ENCODE measurements at places on chromosomes 11 and 22. TPM values are rescaled to one million over a fixed set of nuclear protein-coding genes. Genes with fewer than 3 reads are reported as not detected.

- H3K36me3 ChIP-seq, result no peaks in the 10 kb centered on the region
- no peak overlapping the region for H3K27ac ChIP-seq
- H3K4me1 ChIP-seq, result no peaks in the 10 kb centered on the region
- H3K27me3 ChIP-seq, result no peaks in the 10 kb centered on the region
Measured at GRCh38 chr22:48665311-48665995, 1162.2 kb downstream of the BRD1 start.

Gene RAB36
- not detected for total RNA-seq

- H3K27ac ChIP-seq, result no peak overlapping the region
- H3K4me3 ChIP-seq, result no peak overlapping the region
- H3K27me3 ChIP-seq, result no peaks in the 10 kb centered on the region
- DNase-seq, result no peak
- H3K4me1 ChIP-seq, result peaks cover 48% of the 10 kb centered on the region
- H3K36me3 ChIP-seq, result peaks cover 36% of the 10 kb centered on the region
Measured at GRCh38 chr11:121479698-121480238, 27.0 kb upstream of the SORL1-AS1 start.

GRCh38 chr11:14304601-14305000, 54.4 kb downstream of the RRAS2 start:
- peaks cover 18% of the 10 kb centered on the region for H3K4me1 ChIP-seq
- H3K27me3 ChIP-seq, result no peaks in the 10 kb centered on the region
- no peak overlapping the region for H3K4me3 ChIP-seq
- no peak for DNase-seq

DNA sequence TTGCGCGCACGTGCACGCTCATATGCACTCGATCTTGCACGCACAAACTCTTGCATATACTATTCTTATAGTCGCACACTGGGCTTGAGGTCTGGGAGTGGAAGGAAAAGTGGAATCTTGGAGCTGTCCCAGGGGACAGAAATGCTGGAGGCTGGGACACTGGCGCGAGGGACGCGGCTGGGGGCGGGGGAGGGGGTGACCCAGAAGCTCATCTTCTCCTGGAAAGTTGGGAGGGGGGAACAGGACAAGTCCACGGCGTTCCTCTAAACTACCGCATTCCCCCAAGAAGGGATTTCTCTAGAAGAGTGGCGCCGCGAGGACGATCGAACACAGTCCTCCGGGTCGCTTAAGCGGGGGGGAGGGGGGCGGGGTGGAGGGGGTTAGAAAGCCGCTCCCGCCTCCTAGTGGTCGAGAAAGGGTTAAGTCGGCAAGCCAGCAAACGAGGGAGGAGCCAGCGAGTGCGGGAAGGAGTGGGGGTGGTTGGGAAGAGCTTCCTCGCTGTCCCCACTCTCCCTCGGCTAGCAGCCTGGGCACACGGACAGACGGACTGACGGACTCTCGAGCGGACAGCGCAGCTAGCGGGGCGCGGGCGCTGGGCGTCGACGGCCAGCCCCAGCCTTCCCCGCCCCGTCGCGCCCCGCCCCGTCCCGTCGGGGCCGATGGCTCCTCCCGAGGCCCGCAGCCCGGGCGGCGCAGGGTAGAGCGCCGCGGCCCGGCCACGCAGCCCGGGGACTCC, at the start of gene RTN4RL2:
TSS of gene RTN4RL2 (plus strand) at position 507 of the 736 bp plus-strand sequence. CDS start 338 bp downstream, outside the sequence.
- peaks cover 54% of the 10 kb centered on the region for H3K27me3 ChIP-seq
- peaks cover 26% of the 10 kb centered on the region for H3K4me1 ChIP-seq
- H3K4me3 ChIP-seq, result peak within 1 kb of the TSS; percentile 68
- peak; percentile 82 for DNase-seq
- peak within 1 kb of the TSS; percentile 7 for H3K27ac ChIP-seq

DNA sequence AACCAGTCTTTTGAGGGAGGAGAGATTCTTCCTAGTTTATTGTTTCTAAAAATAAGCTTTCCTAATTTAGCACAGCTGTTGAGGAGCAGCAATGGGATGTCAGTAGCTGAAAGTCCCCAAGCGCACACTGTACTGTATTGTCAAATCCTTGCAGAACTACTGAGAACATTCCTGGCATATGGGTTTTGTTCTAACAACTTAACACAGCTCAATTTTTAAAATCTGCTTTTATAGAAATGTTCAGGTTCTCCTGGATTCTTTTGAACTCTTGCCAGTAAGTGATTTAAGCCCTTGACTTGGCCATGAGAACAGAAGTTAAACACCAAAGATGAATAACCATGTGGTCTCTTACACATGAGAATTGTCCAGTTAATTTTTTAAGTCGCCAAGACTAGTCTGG, 218.6 kb downstream of the FAT3 start:
- DNase-seq, result no peak
- H3K36me3 ChIP-seq, result no peaks in the 10 kb centered on the region
- no peaks in the 10 kb centered on the region for H3K4me1 ChIP-seq
- no peak overlapping the region for H3K27ac ChIP-seq
- H3K4me3 ChIP-seq, result no peak overlapping the region

- H3K27ac ChIP-seq, result no peak overlapping the region
- no peaks in the 10 kb centered on the region for H3K36me3 ChIP-seq
- DNase-seq, result no peak
- H3K4me1 ChIP-seq, result no peaks in the 10 kb centered on the region
- H3K27me3 ChIP-seq, result peaks cover 5% of the 10 kb centered on the region
Measured at GRCh38 chr11:11981364-11981763, 27.1 kb downstream of the DKK3 start.

Gene TBX10
- total RNA-seq, result not detected

Gene OVOL1
- 0.07 TPM for total RNA-seq

Gene LRRC74B
- not detected for total RNA-seq

GRCh38 chr11:19164230-19164855, 37.4 kb downstream of the CSRP3 start:
- H3K4me1 ChIP-seq, result peaks cover 7% of the 10 kb centered on the region
- no peak overlapping the region for H3K4me3 ChIP-seq
- no peak overlapping the region for H3K27ac ChIP-seq

Gene CNTF
- total RNA-seq, result 3.9 TPM

Gene ACRV1
- not detected for total RNA-seq

Gene GSTT2
- not detected for total RNA-seq

Gene PNPLA5
- total RNA-seq, result not detected

Gene VWCE
- 12.4 TPM for total RNA-seq

DNA sequence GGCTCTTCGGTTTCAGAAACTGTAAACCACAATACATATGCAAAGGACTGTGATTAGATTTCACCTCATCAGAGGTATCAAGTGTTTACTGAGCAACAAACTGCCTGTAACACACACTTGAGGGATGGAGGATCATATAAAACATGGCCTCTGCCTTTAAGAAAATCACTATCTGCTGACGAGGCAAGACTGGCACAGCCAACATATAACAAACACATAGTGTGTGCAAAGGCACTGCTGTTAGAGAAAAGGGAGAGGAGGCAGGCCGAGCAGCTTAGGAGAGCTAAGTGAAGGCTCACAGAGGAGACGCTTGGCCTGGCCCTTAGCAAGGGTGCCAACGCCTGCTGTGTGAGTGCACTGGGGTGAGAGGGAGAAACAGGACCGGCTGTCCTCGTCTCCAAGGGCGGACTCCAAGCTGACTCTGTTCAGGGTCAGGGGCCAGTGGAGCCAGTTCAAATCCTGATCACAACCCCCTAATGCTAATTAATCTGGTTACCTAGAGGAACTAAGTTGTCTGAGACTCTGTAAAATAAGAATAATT, 48.2 kb downstream of the LRFN4 start:
- no peaks in the 10 kb centered on the region for H3K4me1 ChIP-seq
- no peak overlapping the region for H3K4me3 ChIP-seq
- no peak overlapping the region for H3K27ac ChIP-seq
- H3K27me3 ChIP-seq, result peaks cover 2% of the 10 kb centered on the region

All from activated CD4-positive, alpha-beta T cell treated with anti-CD3 and anti-CD28 coated beads, Interleukin-2, amount 10 ng/mL, durations not matched to agents 24 days and 14 days (primary cell).